ENCODE measurements at places on chromosomes 1 and 21.

DNA sequence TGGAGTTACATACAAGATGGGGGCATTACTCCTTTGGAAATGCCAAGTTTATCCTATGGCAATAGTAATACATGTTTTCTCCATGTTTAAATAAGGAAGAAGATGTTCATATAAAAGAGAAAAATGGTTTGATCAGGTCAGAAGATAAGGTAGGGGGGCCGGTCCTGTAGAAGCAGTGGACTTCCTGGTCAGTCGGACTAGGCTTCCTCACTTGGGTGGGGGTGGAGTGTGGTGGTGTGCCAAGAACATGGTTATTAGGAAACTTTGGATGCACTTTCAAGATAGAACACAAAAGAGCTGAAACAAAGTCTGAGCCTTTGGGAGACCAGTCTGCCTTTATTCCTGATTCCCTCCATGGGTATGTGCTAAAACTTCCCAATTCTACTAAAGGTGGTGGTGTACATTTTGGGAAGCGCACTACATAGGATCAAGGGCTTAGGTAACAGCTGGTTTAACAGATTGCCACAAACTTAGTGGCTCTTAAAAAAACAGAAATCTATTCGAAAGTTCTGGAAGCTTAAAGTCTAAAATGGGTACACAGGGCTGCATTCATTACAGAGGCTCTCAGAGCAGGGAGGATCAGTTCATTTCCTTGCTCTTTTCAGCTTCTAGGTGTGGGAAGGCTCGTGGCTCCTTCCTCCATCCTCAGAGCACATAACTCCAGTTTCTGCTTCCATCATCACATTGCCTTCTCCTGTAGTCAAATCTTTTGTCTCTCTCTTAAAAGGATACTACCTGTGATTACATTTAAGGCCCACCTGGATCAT is 64.6 kb downstream of the KDM1A start:
- DNase-seq: no peak

GRCh38 chr1:11806307-11806936 is 431 bp downstream of the CLCN6 start:
- no peak for DNase-seq

DNA sequence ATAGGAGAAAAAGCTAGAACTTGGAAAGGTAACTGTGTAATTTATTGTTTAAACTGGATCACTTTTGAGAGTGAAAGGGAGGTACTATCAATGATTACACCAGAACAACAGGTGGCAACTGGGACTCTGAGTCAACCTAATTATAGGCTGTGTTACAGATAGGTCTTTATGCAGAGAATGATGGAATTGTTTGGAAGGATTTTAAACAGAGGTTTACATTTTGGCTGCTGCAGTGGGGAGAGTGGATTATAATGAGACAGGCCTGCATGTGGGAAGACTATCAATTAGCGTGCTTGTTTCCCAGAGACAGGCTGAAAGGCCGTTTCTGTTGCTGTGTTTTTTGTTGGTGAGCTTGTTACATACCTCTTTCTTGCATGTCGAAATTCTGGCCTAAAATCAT is 432.9 kb downstream of the PLA2G4A start:
- no peak for DNase-seq

- no peak for DNase-seq
Measured at GRCh38 chr1:155324717-155325602, 4.3 kb downstream of the RUSC1 start.

GRCh38 chr1:2160451-2161300 is 33.9 kb downstream of the FAAP20 start:
- no peak for DNase-seq

GRCh38 chr1:170284016-170284415 is 138.3 kb downstream of the NTMT2 start:
- DNase-seq: no peak

- DNase-seq: no peak
Measured at GRCh38 chr1:213767683-213768082, 220.1 kb upstream of the PROX1 start.
